ENCODE measurements at places on chromosomes 16 and 17.

DNA sequence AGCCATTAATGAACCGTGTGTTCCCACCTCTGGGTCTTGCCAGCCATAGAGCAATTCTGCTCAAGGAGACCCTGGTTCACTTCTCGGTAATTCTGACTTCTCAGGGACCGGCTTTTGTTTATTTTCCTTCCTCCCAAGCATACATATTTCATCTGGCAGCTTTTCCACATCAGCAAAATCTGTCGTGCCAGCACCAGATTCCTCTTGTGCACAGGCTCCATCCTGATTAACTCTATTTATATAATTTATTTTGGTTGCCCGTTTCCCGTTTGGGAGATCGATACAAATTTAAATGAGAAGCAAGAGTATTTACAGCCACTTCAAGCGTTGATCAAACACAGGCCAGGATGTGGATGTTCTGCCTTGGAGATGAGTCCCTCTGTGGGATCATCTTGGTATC lies 161.9 kb upstream of the XYLT1 start:
- DNase-seq: no peak

DNA sequence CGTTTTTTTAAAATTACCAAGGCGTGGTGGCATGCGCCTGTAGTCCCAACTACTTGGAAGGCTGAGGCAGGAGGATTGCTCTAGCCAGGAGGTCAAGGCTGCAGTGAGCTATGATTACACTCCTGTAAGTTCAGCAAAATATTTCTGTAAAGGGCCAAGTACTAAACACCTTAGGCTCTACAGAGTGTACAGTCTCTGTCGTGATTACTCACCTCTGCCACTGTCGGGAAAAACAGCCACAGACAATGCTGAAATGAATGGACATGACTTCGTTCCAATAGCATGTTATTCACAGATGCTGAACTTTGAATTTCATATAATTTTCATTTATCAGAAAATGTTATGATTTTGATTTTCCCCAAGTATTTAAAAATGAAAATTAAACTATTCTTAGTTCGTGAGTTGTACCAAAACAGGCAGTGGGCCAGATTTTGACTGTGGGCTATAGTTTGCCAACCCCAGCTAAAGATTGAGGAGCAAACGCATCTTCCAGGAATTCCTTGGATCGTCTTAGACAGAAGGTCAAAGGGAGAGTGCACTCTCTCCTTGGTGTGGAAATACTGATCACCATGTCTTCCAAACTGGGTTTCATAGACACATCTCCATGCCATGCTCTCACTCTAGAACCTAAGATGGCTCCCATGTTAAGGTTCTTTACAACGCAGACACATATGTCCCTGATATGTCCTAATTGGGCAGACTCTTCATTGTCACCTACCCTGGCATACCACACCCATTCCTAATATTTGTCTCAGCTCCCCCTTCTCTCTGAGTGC lies 89.5 kb downstream of the MARF1 start:
- no peak for DNase-seq

DNA sequence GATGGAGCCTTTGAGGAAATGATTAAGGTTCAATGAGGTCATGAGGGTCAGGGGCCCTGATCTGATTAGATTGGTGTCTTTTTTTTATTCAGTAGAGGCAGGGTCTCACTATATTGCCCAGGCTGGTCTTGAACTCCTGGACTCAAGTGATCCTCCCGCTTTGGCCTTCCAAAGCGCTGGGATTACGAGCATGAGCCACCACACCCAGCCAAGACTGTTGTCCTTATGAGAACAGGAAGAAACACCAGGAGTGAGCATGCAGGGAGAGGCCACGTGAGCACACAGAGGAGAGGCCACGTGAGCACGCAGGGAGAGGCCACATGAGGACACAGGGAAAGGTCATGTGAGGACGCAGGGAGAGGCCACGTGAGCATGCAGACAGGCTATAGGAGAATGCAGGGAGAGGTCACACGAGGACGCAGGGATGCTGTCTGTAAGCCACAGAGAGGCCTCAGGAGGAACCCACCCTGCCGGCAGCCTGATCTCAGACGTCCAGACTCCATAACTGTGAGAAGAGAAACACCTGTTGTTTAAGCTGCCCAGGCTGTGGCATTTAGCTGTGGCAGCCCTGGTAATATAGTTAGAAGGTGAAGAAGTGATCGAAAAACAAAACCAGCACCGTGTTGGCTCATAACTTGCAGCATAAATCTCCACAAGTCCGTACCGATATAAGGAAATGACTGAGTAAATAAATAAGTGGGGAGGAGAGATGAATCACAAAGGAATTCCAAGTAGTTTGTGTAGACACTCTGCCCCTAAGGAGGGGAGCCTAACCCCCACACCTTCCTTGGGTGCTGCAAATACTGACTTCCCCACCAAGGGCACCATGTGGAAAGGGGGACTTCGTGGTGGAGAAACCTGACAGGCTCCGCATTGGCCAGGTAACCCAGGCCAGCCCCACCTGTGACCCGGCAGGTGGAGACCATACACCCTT lies 14.6 kb upstream of the CSNK1D start:
- no peak for DNase-seq

GRCh38 chr16:4330277-4330874 lies 14.5 kb downstream of the GLIS2 start:
- DNase-seq: peak; percentile 49

- no peak for DNase-seq
These were observed 24.8 kb downstream of the GINS2 start for GRCh38 chr16:85663891-85664321.

DNA sequence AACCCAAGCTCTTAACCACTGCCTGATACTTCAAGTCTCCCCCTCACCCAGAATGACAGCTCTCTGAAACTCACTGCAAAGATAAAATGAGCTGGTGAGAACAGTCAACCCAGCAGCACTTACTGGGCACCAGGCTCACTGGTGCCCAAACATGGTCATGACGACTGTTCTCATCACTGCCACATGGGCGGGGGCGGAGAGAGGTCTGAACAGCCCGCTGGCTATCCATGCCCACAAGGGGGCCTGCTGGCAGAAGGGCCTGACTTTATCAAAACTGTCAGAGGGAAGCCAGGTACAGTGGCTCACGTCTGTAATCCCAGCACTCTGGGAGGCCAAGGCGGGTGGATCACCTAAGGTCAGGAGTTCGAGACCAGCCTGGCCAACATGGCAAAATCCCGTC lies 4.0 kb downstream of the MYBBP1A start:
- DNase-seq: no peak

GRCh38 chr16:62038225-62038624 lies 2.0 kb upstream of the CDH8 start:
- no peak for DNase-seq

GRCh38 chr16:77919761-77920415 lies 102.5 kb upstream of the CLEC3A start:
- DNase-seq: no peak

- no peak for DNase-seq
These were observed 116.4 kb downstream of the HS3ST3A1 start for GRCh38 chr17:13485327-13485726.

DNA sequence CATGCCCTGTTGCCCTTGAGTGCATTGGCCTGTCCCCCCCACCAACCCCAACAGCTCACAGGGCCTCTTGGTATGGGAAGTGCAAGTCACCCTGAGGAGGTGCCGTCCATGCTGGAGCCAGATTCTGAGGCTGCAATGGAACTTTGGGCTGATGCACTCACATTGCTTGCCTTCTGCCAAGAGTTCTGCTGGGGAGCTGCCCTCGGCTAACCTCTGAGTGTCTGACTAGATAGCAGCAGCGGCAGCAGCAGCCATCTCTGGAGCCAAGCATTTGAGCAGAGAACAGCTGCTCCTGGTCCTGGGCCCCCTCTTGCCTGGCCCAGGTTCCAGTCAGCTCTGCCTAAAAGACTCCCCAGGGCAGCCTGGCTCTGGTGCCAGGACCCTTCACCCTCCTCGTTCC lies 61.5 kb downstream of the GNAO1 start:
- no peak for DNase-seq

- DNase-seq: no peak
These were observed 18.0 kb downstream of the C17orf67 start for GRCh38 chr17:56815711-56816110.

GRCh38 chr16:81251871-81252270 lies 13.4 kb downstream of the BCO1 start:
- DNase-seq: no peak

DNA sequence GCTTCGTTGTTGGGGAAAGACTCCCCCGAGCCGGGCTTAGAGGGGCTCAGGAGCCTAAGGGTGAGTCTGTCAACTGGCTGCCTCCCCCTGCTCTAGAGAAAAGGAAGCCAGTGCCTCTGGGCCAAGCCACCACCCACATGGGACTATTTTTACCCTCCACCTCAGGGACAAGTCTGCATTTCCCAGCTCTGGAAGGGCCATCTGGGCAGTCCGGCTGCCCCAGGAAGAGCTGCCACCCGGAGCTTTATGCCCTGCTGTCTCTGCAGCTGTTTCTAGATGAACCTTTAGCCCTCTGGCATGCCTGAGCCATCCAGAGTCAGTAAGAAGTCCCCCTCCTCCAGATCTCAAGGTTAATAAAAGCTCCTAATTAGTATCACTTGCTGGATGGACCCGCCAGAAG lies 5.3 kb upstream of the RPRML start:
- DNase-seq: no peak

DNA sequence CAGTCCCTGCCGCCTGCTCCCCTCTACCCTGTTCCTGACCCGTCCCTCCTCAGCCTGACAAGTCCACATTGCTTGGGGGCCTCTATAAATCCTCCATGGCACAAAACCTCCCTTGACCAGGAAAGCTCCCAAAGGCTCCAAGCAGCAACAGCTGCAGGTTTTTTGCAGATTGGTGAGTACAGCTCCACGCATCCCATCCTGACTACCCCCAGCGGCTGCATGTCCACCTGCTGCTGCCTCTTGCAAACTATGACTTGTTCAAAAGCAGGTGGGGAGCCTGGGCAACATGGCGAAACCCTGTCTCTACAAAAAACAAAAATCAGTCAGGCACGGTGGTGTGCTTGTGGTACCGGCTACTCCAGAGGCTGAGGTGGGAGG lies 122.8 kb downstream of the ANKRD11 start:
- DNase-seq: no peak

GRCh38 chr17:27798376-27798775 lies 2.0 kb downstream of the NOS2 start:
- no peak for DNase-seq

- DNase-seq: no peak
These were observed 1.4 kb downstream of the BAIAP2 start for GRCh38 chr17:81036197-81036941.

DNA sequence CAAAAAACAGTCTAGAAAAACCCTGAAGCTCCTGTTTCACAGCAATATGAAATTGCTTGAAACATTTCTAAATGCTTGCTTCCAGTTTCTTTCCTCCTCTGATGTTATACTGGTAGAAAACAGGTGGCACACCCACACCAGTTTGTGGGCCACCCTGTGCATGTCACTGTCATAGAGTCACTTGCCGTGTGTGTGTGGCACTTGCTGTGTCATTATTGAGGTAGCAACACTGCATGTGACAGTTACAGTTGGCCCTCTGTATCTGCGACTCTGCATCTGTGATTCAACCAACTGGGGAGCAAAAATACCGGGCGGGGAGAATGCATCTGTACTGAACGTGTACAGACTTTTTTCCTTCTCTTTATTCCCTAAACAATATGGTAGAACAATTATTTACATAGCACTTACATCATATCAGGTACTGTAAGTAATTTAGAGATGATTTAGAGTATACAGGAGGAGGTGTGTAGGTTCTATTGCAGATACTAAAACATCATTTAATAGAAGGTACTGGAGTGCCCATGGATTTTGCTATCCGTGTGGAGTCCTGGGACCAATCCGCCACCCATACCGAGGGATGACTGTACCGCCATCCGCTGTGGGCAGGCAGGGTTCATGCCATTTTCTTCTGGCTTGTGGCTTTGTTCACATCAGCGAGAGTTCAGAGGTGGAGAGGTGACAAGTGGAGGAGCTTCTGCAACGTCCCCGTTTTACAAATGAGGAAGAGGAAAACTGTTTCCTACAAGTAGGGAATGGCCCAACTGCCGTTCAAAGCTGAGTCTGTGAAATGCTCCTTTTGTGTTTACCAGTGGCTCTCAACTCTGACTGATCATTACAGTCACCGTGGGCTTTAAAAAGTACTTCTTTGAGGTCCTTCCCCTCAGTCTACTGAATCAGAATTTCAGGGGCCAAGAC lies 373.7 kb downstream of the SNX29 start:
- DNase-seq: no peak

DNA sequence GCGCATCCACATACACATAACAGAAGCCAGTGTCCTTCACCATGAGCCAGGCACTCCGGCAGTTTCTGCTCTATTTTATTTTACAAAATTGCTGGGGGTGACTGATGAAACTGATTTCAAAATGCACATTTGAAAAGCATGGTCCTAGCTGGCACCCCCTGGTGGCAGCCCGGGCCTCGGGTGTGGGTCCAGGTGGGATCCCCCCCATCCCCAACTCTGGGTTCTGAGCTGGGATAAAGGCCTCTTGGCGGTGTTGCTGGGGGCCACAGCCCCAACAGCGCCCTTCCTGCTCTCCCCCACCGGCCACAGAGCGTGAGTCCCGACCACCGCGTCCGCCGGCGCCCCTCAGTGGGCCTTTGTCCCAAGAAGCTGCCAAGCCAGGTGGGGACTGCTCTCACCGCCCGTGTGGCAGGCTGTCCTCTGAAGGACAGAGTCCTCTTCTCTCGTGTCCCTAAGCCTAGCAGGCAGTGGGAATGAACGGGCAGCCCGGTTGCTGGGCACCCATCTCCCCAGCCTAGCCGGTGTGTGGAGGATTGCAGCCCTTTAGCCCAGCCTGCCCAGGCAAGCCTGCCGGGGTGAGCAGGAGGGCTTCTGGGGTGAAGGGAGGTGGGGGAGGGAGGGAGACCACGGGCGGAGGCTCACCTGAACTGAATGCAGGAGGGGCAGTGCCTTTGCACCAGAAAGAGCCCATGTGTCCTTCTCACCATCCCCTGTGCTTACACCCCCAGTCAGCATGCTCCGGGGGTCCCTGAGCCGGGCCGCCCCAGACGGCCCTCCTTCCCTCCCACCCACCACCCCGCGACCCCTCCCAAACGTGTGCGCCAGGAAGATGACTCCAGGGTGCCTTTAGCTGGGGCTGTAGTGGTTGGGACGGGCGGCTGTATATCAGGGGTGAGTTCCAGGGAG lies 898 bp downstream of the SNAI3 start:
- no peak for DNase-seq

GRCh38 chr17:62601471-62601870 lies 26.0 kb upstream of the MRC2 start:
- DNase-seq: no peak

DNA sequence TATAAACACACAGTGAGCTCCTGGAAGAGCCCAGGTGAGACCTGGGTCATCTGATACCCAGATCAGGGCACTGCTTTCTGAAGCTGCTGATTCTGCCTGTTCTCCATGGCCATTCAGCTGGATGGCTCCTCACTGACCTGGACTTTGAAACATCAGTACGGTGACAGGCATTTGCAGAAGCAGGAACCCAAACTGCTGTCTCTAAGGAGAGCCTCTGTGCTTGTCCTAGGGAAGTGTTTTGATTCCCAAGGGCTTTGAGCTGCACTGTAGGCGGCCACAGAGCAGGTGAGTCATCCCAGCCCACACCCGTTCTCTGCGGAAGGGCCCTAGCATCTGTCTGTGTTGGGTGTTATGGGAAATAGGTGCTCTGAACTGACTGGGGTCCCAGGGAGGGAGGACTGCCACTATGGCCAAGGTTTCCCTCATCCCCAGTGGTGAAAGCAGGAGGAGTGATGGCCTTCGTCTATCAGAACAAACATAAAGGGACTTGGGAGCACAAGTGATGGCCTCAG lies 60.7 kb upstream of the ADCY9 start:
- DNase-seq: no peak
